ENCODE measurements at places on chromosomes 3 and 15. TPM values are rescaled to one million over a fixed set of nuclear protein-coding genes. Genes with fewer than 3 reads are reported as not detected.
A peak's percentile ranks its signal among the peaks of the same experiment; 100 is the strongest.

The PLA2G4B gene
- total RNA-seq: 3.4 TPM

The SI gene
- total RNA-seq: not detected

The STRA6 gene
- 0.13 TPM for total RNA-seq

The PTH1R gene
- 5.4 TPM for total RNA-seq

The GP9 gene
- total RNA-seq: 0.27 TPM

The FSTL1 gene
- 140 TPM for total RNA-seq

The NAA50 gene
- 68.5 TPM for total RNA-seq

The SCN11A gene
- 0.05 TPM for total RNA-seq

The KCNH8 gene
- 0.08 TPM for total RNA-seq

The ITGA11 gene
- 9.3 TPM for total RNA-seq

The POMGNT2 gene
- total RNA-seq: 15.5 TPM

The PP2D1 gene
- not detected for total RNA-seq

The PPM1L gene
- 28.8 TPM for total RNA-seq

The GPR156 gene
- total RNA-seq: 0.11 TPM

- DNase-seq: no peak
Measured at GRCh38 chr3:177930771-177931170, 605.5 kb upstream of the KCNMB2 start.

DNA sequence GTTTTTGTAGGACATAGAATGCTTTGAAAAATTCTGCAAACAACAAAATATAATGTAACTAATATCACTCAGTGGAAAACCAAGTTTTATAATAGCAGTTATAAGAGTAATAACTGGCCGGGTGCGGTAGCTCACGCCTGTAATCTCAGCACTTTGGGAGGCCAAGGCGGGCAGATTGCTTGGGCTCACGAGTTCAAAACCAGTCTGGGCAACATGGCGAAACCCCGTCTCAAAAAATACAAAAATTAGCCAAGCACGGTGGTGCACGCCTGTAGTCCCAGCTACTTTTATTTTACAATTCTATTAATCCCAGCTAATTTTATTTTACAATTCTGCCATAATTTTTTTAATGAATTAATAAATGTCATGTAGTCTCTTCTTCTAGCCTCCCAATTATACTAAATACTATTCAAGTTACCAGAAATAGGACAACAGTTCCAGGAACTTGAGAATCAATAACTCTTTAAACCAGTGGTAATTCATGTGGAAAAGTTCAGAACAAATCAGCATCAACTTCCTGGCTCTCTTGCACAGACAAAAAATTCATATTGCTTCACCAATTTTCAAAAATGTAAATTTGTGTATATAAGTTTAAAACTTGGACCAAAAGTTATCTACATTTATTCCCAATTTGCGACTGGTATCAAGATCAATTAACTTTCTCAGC lies 2.2 kb downstream of the DENND4A start:
- DNase-seq: no peak

GRCh38 chr3:167110901-167111300 lies 269.2 kb downstream of the ZBBX start:
- DNase-seq: no peak

- no peak for DNase-seq
Measured at GRCh38 chr3:45480871-45481270, 92.5 kb downstream of the LARS2 start.

- no peak for DNase-seq
Measured at GRCh38 chr3:73107215-73107614, 45.8 kb downstream of the EBLN2 start.

- DNase-seq: no peak
Measured at GRCh38 chr3:181454451-181455027, 257.2 kb upstream of the SOX2 start.

- no peak for DNase-seq
Measured at GRCh38 chr15:83694015-83694414, 40.1 kb downstream of the ADAMTSL3 start.

GRCh38 chr3:37283011-37283410 lies 108.6 kb upstream of the LRRFIP2 start:
- DNase-seq: no peak

GRCh38 chr3:144989807-144990206 lies 1018.2 kb downstream of the DIPK2A start:
- DNase-seq: no peak

GRCh38 chr3:187369089-187369447 lies 883 bp downstream of the RTP4 start:
- no peak for DNase-seq

DNA sequence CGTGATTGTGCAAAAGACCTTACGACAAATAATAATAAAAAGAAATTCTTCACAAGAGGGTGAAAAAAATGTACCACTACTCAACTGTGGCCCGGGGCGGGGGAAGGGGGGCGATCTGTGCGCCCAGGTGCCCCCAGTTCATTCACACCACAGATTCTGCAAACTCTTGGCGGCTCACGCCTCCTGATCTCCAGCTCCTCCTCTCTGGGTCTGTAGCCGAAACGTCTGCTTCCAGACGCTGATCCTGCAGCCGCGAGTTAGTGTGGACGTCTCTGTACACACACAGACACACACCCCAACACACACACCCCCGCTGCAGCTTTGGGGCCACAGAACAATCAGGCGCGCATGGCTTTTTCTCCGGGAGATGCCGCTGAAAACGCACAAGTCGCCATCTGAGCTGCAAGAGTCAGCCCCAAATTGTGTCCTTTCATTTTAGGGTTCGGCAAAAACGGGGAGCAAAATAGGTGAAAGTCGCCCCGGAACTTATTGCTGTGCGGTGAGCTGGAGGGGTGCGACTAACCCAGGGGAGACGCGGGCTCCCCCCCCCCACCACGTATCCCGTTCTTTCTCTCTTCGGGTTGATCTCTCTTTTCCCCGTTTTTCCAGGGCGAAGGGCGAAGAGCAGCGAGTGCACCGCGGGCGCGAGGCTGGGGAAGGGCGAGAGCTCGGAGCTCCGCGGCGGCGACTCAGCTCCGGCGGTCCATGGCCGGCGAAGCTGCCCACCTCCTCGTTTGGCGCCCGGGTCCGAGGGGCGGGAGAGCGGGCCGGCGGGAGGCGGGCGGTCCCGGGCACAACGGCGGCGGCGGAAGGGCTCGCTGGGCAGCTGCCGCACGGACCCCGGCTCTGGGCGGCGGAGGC lies 505 bp upstream of the WNT5A start:
- DNase-seq: no peak

DNA sequence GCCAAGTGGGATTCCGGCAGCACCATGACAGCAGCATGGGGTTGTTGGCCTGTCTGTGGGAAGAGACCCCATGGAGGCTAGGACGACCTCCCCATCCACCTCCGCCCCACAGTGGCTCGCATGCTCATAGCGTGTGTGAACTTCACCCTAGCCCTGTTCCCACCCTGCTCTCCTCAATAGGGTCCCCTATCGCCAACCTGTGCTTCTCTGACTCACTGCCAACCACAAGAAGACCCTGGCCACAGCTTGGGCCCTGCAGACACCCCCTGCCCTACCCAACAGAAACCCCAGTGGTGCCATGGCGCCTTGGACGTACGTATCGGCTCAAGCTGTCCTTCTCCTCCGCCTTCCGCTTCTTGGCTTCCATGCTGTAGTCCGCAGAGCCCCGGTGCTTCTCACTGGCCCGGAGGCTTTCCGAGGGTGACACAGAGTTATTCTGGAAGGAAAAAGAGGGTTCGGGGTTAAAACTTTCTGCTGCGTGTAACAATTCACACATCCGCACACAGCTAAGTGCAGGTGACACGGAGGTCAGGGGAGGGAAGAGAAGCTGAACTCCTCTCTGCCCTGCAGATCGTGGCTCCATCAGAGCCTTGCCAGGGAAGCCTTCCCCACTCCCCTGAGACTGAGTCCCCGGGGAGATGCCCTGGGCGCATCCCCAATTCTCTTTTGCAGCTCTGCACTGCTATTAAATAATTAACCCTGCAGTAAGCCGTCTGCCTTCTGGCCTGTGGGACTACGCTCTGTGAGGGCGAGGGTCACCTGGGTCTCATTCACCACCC lies 37.3 kb downstream of the TLE3 start:
- peak; percentile 29 for DNase-seq

DNA sequence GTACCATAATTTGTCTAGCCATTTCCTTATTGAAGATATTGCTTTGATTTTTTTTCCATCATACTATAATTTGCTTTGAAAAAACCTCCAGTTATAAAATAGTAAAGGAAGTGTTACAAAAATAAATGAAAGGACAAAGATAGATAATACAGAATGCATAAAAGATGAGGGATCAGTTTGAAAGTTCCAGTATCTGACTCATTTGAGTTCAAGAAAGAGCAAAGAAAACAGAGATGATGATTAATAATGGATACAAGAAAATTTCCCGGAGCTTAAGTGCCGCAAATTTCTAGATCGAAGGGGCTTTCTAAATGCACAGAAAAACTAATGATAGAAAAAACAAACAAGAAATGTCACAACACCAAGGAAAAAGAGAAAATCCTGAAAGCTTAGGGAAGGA lies 4.3 kb downstream of the WDR48 start:
- no peak for DNase-seq

GRCh38 chr15:75661100-75661755 lies 13.5 kb downstream of the SNX33 start:
- DNase-seq: peak; percentile 89

DNA sequence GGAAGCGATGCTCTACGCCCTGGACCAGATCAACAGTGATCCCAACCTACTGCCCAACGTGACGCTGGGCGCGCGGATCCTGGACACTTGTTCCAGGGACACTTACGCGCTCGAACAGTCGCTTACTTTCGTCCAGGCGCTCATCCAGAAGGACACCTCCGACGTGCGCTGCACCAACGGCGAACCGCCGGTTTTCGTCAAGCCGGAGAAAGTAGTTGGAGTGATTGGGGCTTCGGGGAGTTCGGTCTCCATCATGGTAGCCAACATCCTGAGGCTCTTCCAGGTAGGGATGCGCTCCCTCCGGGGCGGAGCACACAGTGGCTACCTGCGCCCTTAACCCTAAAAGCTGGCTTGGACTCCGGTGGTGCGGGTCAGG lies 698 bp downstream of the GRM7 start:
- no peak for DNase-seq

GRCh38 chr3:151562891-151563290 lies 102.0 kb upstream of the IGSF10 start:
- DNase-seq: no peak

DNA sequence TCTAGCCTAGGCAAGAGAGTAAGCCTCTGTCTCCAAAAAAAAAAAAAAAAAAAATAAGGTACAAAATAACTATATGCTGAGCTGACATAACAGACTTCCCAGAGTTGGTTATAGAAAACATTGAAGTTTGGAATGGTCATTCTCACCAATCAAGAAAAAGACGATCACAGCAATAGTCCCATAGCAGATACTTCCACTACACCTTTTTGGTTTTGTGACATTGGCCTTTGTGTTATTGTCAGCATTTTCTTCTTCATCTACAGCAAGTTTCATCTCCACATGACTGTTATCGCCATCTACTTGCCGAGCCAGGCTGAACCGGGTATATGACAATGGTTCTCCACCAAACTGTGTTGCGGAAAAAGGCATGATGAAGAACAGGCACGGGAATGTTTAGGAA lies 6.9 kb downstream of the TFRC start:
- no peak for DNase-seq

DNA sequence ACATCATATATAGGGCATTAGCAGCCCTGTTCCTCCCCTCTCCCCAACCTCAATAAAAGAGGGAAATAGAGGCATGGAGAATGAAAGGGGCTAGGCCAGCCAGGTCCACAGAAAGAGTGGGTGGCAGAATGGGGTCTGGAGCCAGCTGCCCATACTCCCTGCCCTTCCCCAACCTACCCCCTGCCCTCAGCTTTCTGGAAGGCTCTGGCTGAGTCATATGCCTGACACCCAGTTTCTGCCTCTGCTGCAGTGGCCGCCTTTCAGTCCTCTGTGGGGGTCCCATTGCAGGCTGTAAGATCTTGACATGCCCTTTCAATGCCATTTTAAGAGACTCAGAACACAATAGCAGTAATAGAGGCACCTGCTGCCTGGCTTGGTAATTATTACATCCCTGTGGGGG lies 95.7 kb downstream of the LINGO1 start:
- DNase-seq: peak; percentile 70

- DNase-seq: no peak
Measured at GRCh38 chr15:69317392-69317841, 18.7 kb downstream of the PAQR5 start.

GRCh38 chr3:160291290-160291908 lies 66.2 kb downstream of the C3orf80 start:
- DNase-seq: no peak

GRCh38 chr3:101633186-101633585 lies 43.7 kb downstream of the ZBTB11 start:
- DNase-seq: no peak

- DNase-seq: no peak
Measured at GRCh38 chr3:64708456-64708855, 20.7 kb upstream of the ADAMTS9 start.

DNA sequence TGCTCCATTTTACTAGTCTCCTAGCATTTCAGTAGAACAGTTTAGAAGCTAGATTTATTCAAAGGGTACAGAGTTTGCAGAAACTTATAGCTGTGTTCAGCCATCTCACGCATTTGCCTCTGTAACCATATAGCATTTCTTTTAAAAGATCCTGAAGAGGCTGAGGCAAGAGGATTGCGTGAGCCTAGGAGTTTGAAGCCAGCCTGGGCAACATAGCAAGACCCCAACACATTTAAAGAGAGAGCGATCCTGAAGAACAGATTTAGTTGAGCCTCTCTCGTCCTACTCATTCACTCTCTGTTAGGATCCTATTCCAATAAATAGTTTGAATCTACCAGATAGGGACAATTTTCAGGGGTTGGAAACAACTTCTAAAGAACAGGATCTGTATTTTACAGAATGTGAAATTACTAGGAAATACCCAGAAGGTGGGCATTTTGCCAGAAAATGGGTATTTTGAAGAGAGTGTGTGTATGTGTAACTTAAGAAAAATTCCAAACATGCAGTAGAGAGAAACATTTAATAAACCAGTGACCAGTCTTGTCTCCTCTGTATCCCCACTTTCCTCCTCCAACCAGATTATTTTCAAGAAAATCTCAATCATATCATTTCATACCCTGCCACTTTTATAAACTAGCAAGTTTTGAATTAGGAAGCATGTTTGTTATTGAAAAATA lies 4.5 kb downstream of the EIF3J start:
- DNase-seq: no peak

DNA sequence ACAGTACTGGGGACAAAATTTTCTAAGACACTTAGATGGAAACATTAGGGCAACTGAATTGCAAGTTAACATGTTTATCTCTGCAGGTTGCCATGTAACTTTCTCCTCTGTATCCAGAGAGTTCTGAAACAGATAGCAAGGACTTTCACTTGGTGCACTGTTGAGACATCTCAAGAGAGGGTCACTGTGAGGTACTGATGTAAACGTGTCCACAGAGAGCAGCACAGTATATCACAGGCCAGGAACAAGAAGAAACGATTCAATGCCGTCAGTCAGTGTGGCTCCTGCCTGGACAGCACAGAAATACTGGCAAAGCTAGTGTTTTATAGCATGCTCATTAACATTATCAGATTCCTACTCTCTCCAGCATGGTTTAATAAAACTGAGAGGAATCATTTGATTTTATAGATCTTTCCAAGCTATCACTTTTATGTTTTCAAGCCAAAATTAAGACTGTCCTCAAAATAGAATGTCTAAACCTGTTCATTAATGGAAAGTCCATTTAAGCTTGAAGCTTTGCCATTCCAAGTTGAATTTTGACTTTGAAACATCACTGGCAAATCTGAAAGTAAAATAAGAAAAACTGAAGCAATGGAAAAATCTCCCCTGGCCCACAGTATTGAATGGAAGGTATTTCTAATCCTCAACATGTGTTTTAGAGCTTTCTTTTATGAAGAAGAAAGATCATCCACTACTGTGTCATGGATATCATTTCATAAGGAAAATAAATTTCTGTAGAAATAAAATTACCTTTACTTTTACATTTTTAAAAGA lies 102.7 kb downstream of the IMPG2 start:
- DNase-seq: no peak

Measured in cardiac septum (tissue), 1 donor.